ENCODE measurements at places on chromosomes 16 and 17.

GRCh38 chr17:75012096-75012345, 449 bp upstream of the MRPL58 start:
- no peak for DNase-seq

GRCh38 chr16:51500306-51500705, 349.2 kb upstream of the SALL1 start:
- DNase-seq, result no peak

- DNase-seq, result peak; percentile 17
Observed at GRCh38 chr16:85615014-85615851, 2.1 kb downstream of the GSE1 start.

DNA sequence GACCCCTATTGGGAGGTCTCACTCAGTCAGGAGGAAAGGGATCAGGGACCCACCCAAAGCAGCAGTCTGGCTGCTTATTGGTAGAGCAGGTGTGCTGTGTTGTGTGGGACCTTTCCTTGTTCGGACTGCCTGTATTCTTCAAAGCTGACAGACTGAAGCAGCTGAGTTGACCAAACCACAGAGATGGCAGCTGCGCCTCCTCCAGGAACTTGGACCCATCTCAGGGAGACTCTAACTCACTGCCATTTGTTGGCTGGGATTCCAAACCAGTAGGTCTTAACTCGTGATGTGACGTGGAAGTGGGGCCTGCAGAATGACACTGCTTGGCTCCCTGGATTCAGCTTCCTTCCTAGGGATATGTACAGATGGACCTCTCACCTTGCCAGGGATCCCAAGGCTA, 9.6 kb upstream of the UQCRC2 start:
- no peak for DNase-seq
